ENCODE measurements at places on chromosomes 6 and 20.

DNA sequence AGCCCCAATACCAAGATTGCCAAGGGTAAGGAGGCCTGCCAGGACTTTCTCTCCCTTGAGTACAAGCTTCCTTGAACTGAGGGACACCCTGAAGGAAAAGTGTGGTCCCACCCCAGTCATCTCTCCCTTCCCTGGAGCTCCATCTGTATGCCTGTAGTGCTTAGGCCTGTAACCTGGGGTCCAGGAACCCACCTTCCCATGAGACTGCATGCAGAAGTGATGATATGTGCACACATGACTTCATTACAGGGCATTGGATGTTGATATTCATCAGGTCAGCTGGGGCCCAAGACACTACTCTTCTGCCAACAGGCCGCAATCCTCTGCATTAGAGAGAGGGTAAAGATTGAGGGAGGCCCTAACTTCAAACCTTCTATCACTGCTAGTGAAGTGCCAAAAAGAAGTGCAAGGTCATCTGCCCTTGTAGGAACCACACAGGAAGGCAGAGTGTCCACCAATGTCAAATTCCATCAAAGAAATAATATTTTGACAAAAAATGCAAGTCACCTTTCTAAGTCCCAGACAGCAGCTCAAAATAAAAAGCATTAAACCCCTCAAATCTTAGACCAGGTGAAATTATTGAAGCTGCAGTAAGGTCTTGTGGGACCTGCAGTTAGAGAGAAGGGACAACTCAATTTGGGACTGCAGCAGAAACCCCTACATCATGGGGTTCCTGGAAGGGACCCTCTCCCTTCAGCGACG is 5.1 kb downstream of the HLA-F start:
- no peak for DNase-seq

DNA sequence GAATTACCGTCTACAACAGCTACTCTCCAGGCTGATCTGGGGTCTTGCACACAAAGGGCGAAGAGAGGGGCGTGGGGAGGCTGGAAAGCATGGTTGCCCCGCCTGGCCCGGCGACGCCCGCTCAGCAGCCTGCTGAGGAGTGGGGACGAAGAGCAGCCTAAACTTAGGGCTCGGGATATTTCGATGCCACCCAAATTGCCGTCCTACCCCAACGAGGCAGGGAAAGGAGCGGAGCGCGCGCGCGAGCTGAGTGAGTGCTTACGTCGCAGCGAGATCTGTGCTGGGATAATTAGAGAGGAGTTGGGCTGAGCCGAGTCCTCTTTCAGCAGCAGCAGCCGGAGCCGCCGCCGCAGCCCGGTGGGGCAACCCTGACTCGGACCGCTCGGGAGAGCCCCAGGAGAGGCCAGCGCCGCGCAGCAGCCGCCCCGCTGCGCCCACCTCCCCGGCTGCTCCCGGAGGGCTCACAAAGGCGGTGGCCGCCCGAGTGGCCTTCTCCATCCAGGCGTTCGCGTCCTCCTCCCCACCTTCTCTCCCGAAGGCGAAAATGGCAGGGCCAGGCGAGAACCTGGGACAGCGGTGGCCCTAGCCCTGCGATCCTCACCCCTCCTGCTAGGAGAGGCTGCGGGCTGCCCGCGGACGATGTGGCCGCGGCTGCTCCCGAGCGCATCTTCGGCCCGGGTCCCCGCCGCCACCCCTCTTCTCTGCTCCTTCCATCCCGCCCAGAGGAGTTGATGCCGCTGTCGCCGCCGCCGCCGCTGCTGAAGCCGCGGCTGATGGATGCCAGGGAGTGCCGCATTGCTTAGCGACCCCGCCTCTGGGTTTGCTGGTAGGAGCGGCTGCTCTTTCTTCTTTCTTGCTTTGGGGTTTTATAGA is at the start of gene CLVS2:
CLVS2 (plus strand) TSS at position 315 of the 873 bp plus-strand sequence. CDS start 1,543 bp downstream, outside the sequence.
- no peak for DNase-seq

GRCh38 chr20:49630396-49630951 is 62.5 kb upstream of the PTGIS start:
- no peak for DNase-seq

DNA sequence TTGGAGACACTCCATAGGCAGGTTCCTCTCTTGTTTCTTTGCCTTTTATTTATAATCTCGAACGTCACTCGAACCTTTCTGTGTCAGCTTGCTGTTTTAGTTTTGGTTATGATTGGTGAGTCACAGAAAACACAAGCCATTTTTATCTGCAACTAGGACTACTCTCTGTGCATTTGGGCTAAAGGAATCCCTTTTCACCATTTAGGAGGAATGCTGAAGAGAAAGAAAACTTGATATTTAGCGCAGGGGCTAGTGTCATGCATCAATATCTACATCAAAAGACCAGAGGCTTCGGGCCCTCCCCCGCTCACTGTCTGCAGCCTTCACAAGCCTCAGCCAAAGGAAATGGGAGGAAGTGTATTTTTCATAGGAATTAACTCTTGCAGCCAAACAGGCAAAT is 507.8 kb upstream of the CITED2 start:
- no peak for DNase-seq

DNA sequence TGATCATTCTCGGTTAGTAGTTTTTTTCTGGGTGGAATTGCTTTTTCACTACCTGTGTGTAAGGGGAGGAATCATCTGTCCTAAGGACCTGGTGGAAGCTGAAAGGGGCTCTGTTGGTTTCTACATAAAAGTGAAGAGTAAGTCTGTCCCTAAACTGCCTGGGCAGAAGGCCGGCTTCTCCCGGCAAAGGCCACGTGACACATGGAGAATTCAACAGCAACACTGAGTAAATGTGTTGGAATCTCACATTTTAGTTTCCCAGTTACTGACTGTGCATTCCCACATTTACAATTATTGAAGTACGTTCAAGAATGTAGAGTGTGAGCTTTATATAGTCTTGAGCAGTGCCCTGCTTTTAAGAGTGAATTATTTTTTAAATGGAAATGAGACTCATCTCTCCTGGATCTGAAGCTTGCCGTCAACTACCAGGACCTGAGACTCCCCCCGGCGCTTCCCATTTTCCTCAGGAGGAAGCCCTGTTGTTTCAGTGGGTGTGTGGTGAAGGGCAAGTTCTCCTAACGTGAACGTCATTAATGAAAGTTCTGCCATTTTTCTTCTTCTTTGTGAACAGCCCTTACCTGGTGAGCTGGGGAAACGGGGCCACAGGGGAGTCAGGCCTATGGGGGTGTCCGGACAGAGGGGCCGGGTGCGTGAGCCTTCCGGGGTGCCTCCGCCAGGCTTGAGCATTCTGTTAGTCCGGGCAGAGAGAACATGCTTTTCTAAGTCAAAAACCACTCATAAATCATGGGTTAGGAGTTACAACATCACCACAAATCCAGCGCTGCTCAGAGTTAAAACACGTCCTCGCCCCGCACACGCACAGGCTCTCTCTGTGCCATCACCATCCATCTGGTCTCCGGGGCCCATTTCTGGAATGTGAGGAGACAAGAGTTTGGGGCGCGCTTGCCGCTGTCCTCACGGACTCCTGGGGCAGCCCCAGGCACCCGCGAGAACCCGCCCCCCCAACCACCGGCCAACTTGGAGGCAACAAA is 56.6 kb upstream of the SMOC2 start:
- DNase-seq: no peak

DNA sequence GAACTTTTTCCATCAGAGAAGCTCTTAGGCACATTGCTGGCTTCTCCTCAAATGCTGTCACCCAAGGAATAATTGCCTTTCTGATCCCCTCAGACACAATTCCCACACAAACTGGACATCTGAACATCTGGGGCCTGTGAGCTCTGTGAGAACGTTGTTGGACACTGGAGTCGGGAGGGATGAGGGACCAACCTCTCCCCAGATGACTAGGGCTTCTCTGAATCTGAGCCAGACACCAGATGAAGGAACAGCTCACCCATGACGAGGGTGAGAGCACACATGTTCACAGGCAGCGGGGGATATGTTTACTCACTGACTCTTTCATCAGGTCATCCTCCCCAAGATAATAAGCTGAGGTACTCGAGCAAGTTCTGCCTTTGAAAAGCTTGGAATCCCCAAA is 283.9 kb upstream of the SUPT3H start:
- DNase-seq: no peak

GRCh38 chr6:32128751-32129296 is 778 bp upstream of the ATF6B start:
- DNase-seq: no peak

DNA sequence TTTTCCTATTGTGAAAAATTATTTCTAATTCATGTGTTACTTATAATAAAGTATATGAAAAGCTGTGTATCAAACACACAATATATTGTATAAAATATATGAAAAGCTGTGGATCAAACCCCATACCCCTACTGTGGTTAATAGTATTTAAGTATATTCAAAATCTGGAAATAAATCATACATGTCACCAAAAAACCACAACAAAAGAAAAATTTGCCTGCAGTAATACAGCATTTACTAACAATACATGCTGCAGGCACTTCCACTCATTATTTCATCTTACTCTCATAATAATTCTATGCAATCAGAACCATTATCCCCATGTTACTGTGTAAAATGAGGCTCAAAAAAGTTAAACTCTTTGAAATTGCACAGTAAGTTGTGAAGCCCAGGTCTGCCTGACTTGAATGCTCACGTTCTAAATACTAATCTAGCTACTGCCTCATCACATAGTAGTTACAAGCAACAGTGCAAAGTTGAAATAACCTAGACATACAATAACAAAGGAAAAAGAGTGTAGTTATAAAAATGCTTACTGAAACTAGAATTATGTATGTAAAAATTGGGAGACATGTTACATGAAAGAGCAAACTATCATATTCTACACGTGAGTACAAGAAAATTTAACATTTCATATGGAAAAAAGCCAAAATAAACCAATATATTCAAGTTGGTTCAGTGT is 61.7 kb downstream of the FAM217A start:
- DNase-seq: no peak

GRCh38 chr6:136471372-136471771 is 78.8 kb downstream of the MAP7 start:
- DNase-seq: no peak

- DNase-seq: no peak
Observed at GRCh38 chr20:40286975-40287531, 402.0 kb downstream of the MAFB start.

DNA sequence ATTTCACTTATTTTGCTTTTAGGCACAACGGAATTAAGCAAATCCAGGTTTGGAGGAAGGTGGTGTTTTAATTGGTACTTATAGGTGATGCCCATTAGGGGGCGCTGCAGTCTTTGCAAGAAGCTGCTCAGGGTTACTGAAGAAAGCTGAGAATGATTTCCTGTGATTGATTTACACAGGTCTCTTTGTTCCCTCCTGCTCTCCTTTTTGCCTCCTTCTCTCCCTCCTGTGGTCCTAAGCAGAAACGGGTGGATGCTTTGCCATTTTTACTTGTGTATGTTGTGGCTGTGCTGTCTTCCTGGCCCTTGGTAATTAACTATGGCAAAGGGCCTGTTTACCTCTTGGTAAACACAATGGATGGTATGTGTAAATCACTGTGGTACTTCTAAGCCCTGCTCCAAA is 97.8 kb downstream of the ANKS1A start:
- DNase-seq: peak; percentile 52

- DNase-seq: no peak
Observed at GRCh38 chr20:63452821-63453523, 19.5 kb downstream of the KCNQ2 start.

GRCh38 chr20:53195876-53196610 is 223.9 kb downstream of the TSHZ2 start:
- DNase-seq: no peak

GRCh38 chr6:117559299-117559698 is 43.0 kb downstream of the GOPC start:
- DNase-seq: no peak

- DNase-seq: no peak
Observed at GRCh38 chr20:51417250-51418136, 125.0 kb downstream of the NFATC2 start.

- DNase-seq: no peak
Observed at GRCh38 chr6:147392917-147393625, 115.4 kb upstream of the SAMD5 start.

DNA sequence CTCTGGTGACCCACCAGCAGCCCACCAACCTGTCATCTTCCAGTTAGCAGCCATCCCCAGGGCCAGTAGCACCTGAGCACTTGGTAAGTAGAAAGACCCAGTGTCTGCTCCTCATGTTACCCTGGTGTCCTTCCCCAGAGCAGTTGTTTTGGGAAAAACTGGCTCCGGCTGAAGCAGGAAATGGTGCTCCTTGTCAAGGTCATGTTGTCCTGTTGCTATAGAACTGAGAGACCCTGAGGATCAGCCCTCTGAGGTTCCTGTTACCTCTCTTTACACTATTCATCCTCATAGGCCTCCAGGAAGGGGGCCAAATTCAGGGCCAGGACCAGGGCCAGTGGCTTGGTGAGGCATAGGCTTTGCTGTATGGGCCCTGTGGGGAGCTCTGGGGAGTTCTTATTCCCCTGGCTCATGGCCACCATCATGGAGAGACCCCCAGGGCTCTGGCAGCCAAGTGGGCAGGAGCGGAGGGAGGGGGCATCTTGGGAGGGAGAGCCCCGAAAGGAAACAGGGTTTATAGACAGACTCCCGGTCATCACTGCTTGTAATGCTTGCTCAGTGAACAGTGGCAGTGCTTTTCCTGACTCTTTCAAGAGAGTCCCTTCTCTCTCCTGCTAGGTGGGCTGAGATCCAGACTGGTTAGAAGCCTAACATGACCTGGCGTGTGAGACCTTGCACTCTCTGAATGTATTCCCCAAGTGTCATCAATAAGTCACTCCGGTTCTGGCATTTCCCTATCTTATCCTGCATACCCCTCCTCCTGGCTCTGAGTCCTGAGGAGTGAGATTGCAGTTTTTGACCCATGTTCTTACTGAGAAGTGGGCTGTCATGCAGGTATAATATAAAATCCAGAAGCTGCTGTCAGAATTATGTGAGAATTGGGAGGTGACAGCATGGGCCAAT is 50.7 kb downstream of the PPARD start:
- DNase-seq: no peak

GRCh38 chr6:148446681-148447080 is 104.0 kb downstream of the SASH1 start:
- DNase-seq: no peak

DNA sequence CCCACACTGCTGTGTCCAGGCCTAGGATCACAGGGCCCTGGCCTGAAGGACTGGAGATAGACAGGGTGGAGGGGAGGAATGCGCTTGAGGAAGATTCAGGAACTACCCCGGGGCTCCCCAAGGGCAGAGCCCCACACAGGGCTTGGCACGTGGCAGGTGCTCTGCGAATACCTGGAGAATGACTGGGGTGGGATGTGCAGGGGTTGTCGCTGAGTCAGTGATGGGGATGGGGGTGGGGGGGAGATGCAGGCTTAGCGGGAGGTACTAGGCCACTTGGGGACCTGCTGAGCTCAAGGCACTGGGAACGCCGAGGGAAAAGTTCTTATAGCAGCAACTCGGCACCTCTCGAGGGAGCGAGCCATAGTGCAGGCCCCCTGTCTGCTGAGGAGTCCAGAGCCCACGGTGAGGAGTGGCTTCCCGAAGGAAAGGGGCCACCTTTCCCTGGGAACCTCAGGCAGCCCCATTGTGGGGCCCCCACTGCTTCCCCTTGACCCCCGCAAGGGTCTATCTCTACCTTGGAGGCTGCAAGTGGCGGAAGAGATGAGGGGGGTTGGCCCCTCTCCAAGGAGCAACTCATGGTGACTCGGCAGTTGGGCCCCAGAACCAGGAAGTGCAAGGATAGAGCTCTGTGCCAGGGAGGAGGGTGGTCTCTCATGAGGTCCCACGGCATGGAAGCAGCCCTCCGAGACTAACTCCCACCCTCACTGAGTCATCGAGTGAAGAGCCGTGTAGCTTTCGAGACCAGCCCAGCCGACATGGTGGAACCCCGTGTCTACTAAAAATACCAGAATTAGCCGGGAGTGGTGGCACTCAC is 33.1 kb downstream of the SRC start:
- no peak for DNase-seq

- no peak for DNase-seq
Observed at GRCh38 chr6:209432-210103, 82.7 kb upstream of the DUSP22 start.
